ENCODE measurements at places on chromosomes 5 and 9.

DNA sequence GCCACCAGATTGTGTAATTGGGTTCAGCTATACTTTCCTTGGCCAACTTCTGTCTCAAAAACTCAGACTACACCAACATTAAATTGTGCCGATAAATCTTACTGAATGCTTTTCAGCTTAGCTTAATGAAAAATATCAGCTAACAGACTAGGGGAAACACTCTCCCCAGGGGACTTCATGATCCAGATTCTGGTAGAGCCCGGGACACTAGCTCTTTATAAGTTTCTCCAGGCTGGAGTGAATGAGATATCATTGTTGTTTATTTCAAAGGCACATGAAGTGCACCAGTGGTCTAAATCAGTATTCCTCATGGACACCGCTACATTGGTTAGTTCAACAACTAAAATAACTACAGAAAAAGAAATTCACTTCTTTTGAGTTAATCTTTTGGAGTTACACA, 10.5 kb upstream of the LHFPL2 start:
- DNase-seq, result no peak

DNA sequence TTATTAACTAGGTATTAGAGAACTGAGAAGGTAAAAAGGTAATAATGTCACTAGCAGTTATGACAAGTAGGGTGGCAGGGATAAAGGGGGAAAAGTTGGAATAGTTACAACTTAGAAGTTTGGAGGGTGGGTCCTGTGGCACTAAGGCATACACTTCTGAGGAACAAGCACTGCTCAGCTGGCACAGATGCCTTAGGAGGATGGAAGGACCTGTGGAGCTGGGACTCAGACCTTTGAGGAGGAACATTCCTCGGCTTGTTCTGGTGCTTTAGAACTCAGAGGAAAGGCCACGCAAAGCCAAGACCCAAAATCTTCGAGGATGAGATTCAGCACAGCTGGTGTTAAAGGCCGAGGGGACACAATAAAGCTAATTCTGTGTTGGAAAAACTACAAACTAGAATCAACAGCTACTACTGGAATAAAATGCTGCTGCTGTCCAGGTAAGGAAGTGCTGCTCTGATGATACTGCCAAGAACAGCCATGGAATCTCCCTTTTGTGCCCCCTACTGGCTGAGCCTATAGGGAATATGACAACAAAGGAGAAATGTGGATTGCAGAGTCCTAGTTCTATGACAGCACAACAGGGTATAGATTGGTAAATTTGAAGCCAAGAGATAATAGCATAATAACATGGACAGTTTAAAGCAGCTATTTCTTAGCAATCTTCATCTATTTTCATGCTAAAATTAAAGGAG, 126.7 kb downstream of the SLC25A46 start:
- DNase-seq, result no peak

- DNase-seq, result no peak
Measured at GRCh38 chr9:90974016-90974415, 172.4 kb downstream of the SYK start.

DNA sequence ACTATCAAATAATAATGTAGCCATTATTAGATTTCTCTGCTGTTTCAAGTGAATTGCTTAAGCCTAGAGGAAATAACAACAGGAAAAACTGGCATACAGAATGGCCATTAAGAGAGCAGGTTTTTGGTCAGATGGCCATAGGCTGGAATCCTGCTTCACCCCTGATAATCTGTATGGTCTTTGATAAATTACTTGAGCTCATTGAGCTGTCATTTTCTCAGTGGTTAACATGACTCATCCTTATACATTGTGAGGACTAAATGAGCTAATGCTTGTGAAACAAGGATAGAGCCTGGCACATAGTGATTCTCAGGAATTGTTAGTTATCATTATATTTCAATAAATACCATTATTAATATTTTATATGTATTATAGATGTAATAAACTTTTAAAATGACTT, 516.5 kb downstream of the KIF4B start:
- no peak for DNase-seq

DNA sequence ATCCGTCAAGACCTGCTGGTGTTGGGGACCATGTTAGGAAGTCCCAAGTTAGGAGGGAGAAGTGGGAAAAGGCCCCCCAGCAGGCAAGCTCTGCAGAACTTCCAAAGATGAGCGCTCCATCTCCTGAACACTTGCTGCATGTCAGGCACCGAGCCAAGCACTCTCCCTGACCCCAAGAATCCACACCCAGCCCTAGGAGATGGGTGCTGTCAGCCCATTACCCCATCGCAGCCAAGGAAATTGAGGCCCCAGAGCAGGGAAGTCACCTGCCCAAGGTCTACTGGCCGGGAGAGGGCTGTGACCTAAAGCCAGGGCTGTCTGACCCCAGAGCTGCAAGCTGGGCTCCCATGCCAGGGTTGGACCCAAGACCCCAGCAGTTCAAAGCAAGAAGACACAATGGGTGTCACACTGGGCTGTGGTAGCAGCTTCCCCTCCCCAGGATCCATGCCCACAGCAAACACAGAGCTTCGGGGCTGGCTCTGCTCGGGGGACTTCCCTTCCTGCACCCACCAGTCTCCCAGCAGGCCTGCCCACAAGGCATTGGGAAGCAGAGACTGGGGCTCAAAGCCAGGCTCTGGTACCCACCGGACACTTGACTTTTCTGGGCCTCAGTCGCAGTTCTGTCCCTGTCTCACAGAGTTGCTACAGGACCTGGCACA, 13.5 kb downstream of the EEIG1 start:
- no peak for DNase-seq

DNA sequence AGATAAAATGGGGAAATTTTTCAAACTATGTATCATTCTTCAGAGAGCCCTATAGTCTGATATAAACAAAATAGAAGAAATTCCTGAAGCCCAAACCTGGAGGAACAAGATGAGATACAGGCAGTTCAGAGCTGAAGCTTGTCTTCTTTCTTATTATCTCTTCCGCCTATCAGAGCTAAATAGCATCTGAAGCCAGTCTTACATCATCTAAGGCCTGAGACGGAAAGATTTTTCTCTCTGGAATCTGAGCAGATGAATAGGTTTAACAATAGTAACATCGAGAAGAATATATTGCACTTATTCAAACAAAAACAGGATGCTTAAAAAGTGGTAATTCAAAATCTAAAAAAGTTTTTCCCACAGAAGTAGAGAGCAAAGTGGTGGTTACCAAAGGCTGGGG, 59.8 kb downstream of the LPAR1 start:
- DNase-seq, result no peak

DNA sequence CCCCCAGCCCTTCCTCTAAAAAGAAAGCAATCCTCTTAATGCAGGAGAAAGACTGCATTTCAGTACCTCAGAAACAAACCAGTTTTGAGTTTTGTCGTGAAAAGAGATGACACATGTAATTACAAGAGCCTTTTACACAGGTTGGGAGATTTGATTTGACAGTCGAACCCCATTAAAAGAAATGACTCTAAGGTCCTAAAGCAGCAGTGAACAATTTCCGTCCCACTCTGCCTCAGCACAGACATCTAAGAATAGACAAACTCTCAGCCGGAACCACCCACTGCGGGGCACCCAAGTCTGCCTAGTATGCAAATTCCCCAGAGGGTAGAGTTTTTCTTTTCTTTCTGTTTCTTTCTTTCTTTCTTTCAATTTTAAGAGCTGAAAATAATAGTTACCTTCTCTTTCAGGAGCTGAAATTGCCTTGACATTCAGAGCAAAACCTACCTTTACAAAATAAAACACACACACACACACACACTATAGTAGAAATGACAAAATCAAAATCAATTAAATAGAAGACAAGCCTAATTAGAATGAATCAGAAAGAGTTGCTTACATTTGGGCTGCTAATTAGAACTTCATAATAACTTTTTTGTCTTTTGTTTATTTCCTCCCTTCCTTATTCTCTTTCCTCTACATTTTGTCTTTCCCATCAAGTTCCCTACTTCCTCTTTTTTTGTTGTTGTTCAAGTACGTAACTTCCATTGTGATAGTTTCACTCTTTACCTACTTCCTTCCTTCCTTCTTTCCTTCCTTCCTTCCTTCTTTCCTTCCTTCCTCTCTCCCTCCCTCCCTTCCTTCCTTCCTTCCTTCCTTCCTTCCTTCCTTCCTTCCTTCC, 65.1 kb downstream of the BASP1 start:
- no peak for DNase-seq

DNA sequence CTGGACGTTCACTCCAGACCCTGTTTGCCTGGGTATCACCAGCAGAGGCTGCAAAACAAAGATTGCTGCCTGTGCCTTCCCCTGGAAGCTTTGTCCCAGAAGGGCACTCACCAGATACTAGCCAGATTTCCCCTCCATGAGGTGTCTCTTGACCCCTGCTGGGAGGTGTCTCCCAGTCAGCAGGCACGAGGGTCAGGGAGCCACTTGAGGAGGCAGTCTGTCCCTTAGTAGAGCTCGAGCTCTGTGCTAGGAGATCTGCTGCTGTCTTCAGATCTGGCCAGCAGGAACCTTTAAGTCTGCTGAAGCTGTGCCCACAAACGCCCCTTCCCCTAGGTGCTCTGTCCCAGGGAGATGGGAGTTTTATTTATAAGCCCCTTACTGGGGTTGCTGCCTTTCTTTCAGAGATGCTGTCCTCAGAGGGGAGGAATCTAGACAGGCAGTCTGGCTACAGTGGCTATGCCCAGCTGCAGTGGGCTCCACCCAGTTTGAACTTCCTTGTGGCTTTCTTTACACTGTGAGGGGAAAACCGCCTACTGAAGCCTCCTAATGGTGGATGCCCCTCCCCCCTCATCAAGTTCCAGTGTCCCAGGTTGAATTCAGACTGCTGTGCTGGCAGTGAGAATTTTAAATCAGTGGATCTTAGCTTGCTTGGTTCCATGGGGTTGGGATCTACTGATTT, 253.9 kb downstream of the SPATA31D1 start:
- no peak for DNase-seq

DNA sequence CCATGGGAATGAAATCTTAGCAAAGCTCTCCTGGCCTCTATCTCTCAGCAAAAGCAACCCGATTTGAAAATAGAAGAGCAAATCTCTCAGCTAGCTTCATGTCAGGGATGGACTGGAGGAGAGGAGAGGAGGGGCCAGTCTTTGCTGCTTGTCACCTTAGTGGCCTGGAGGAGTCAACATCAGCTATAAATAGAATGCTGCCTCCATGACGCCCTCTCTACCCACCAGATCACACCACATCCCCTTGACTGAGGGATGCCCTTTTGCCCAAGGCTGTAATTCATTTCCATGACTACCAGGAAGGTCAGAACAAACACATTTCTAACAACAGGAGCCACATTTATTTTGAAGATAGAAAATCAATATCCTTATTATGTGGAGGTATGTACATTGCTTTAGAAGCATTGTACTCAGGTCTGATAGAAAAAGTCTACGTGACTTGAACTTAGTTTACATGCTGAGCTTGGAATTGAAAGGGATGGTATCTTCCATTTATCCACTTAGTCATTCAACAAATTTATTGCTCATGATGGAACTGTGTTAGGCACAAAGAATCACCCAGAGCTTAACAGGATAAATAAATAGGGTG, 92.4 kb upstream of the LIFR start:
- DNase-seq, result no peak

GRCh38 chr9:114805670-114806525, at the start of gene TNFSF15:
TNFSF15 (minus strand) TSS chr9:114806039; CDS start chr9:114806012, 27 bp downstream.
- no peak for DNase-seq

GRCh38 chr5:76983468-76983867, 30.6 kb downstream of the CRHBP start:
- no peak for DNase-seq

GRCh38 chr5:14598225-14598624, 16.6 kb downstream of the OTULINL start:
- DNase-seq, result no peak

DNA sequence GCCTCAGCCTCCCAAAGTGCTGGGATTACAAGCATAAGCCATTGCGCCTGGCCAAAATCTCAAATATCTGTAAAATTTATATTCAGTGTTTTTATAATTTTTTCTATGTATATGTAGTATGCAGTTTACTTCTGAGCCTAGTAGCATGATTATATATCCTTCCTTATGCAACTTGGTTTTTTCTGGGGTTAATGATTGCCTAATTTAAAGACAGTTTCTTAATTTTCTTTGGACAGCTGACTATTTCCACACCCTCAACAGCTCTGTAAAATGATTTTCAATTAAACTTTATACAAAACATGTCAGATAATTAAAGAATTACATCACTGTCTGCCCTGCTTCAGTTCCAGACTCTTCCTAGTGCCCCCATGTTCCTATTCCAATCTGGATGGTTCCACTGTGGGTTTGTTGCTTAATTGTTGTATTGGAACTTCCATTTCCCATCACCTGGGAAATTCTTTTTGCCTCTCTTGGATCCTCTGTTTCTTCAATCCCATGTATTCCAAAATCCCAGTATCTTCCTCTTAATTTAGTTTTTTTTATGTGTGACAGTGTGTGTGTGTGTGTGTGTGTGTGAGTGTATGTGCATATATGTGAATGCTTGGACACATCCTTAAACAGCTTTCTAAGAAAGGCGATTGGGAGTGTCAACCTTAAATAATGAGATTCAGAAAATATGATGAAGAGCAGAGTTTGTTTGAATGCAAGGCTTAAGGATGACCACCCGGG, 53.2 kb downstream of the C5orf22 start:
- no peak for DNase-seq

- no peak for DNase-seq
Measured at GRCh38 chr5:159453209-159453608, 122.9 kb upstream of the IL12B start.

GRCh38 chr5:126471875-126472537, 48.8 kb downstream of the GRAMD2B start:
- DNase-seq, result no peak

- DNase-seq, result no peak
Measured at GRCh38 chr5:138330813-138331448, 673 bp downstream of the CDC25C start.

DNA sequence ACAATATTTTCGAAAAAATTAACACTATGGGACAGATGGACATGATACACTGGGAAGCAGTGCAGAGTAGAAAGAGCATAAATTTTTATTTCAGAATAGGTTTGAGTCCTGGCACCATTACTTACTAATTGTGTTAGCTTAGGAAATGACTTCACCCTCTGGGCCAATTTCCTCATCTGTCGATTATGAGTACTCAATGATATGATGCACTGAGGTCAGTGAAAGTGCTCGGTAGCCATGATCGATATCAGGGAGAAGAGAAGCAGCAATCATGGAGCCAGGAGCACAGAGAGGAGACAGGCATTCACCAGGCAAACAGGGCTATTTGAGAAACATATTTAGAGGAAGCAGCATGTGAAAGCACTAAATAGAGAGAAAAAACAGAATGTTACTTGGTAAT, 29.4 kb downstream of the NR6A1 start:
- DNase-seq, result no peak

- DNase-seq, result no peak
Measured at GRCh38 chr5:148372893-148373292, 10.9 kb upstream of the FBXO38 start.

DNA sequence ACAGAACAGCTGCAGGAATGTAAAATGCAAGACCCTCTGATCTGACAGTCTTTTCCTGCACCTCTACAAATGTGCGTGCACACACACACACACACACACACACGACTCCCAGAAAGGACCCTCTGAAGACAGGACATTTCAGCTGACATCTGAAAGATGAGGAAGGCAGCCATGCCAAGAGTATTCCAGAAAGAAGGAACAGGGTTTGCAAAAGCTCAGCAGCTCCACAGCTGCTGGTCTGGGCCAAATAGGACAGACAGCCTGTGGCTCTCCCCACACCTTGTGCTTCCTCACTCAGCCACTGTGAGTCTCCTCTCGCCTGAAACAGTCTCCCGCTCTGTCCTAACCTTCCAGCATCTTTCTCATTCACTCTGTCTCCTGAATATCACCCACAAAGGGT, 189.0 kb downstream of the PALM2AKAP2 start:
- DNase-seq, result no peak

GRCh38 chr9:124512806-124513204, 5.6 kb upstream of the NR5A1 start:
- DNase-seq, result no peak
